Stimulated activated CD4-positive, alpha-beta T cell treated with anti-CD3 and anti-CD28 coated beads, Interleukin-12 subunit alpha, Interleukin-12 subunit beta, amount 100 ng/mL, for 4 hours (primary cell): ENCODE measurements at places on chromosomes 6 and 20.

DNA sequence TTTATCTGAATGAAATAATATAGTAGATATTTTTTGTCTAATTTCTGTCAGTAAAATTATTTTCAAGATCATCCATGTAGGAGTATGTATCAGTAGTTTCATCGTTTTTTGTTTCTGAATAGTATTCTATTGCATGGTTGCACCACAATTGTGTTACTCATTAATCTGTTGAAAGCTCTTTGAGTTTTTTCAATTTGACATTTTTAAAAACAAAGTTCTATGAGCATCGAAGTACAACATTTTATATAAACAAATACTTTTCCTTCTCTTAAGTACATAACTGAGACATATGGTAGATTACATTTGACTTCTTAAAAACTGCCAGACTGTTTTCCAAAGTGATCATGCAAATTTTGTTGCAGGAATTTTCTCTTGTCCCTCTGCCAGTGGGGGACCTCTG, 1113.1 kb upstream of the CITED2 start:
- DNase-seq = no peak

- DNase-seq = no peak
These were observed 37.5 kb downstream of the SNAI1 start for GRCh38 chr20:50020288-50020687.

DNA sequence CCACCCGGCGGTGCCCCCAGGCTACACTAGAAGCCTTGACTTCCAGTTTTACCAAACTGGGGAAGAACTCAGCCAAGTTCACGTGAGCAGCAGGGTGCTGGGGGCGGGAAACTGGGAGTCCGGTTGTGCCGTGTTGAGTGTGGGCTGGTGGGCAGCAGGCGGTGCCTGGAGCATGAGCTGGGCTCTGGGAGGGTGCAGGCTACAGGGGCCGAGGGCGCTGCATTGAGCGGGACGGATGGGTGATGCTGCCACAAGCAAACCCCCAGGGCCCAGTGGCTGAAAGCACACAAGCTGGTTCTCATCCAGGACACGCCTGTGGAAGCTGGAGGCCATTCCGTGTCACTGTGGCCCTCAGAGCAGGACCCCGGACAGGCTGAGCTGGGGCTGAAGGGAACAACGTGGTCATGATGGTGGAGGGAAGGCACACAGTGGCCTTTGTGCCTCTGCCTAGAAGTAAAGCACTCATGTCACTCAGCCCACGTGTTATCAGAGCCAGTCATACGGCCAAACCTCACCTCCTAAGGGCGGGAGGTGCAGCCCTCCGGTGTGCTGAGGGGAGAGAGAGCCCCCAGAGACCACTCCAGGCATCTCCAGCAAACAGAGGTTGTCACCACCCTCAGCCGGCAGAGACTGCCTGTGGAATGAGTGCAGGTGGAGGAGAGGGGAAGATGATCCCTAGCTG, 29.5 kb downstream of the RBM38 start:
- no peak for DNase-seq

DNA sequence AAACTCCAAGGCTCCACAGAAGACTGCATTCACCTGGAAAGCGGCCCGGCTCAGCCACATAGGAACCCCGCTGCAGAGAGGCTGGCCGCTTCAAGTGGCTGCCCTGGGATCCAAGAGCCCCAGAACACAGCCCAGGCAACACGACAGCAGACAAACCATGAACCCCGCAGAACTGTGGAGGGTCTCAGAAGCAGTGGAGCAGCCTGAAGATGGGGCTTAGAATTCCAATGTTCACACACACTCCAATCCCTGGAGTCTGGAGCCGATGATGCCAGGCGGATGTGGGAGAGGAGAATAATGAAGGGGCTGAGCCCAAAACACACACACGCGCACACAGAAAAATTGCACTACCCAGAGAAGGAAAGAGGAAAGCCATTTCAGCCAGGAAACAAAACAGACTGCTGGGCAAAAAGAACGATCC, 52.4 kb downstream of the NINL start:
- no peak for DNase-seq

GRCh38 chr6:124073820-124074587, 270.3 kb downstream of the NKAIN2 start:
- no peak for DNase-seq

GRCh38 chr6:89145091-89145955, 532 bp upstream of the PM20D2 start:
- DNase-seq = no peak
